ENCODE measurements at places on chromosomes 2 and 18.

DNA sequence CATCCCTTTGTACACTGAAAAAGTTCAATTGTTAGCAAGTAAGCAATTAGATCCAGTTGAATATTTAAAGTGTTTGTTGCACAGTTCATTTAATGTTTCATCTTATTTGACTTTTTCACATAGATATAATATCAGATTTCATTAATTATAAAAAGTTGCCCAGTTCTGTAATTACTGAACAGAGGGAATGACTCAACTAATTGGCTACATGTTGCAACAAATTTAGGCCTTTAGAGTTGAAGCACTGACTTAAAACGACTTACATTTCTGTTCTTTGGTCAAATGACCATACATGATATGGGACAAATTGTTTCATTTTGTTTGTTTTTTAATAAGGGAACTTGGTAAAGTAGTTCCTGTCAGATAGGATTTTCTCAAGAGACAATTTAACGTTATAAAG lies 68.5 kb upstream of the FAM117B start:
- DNase-seq: no peak

DNA sequence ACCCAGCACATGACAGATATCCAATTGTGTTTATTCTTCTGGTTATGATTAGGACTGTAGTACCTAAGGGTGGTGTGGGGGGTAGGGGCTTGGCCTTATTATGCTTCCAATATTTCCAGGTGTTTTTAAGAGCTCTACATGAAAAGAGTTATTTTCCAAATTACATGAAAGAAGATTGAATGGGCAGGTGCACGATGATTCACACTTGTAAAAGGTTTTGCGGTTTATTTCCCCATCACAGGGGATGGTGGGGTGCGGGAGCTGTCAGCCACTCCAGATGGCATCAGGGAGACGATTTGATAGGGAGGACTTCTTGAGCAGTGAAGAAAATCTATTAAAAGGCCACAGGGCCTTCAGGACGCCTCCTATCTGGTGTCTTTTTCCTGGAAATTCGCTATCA lies 15.1 kb upstream of the CCBE1 start:
- no peak for DNase-seq

DNA sequence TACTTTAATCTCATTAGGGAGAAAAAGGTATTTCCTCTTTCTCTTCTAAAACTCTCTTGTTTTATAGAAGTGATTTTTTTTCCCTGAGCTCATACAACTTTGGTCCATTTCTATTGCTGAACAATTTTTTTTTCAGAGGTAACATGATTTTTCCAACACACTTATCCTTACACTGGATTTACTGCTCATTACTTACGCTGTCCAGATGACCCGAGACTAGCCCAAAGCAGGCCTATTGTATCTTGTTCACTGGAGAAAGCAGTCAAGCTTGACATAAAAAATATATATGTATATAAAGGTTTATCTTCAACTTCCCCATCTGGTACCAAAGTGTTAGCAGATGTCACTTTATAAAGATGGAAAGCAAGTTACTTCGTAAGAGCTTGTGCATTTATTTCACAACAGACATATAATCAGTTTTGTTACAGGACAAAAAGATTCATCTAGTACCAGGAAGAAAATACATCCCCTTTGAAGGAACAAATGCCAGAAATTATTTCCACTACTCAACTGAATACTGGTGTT lies 70.4 kb upstream of the KIDINS220 start:
- no peak for DNase-seq

DNA sequence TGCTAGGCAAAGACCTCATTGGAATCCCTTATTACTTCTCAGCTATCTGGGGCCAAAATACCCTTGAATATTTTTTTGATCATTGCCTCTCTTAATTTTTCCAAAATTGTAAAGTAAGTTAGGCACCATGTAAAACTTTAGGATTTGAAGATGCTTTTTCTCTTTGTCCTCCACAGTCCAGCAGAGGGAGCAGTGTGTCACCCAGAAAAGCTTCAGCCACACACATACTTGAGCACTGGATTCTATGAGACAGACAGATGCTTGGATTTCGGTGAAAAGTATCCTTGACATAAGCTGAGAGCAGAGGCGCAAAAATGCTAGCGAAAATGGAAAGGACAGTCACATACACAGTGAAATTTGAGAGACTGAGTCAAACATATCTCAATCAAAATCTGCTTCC lies 74.7 kb upstream of the KCNJ3 start:
- DNase-seq: peak; percentile 2

GRCh38 chr2:168685600-168686451 lies 116.6 kb upstream of the NOSTRIN start:
- peak; percentile 72 for DNase-seq

DNA sequence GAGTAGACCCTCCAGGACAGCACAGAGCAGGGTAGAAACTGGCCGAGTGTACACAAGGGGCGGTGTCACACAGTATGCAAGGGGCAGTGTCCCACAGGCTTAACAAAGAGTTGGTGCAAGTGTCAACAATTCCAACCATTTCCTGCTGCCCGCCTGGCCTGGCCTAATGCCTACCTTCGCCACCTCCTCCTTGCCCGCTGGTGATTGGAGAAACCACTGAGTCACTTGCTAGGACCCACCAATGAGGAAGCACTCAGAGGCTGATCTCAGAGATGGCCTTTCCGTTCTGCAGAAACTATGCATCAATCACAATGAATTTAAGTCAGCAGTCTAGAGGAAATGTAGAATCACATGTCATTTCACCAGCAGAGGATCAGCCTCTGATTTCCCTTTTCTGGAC lies 263.3 kb upstream of the PKDCC start:
- peak; percentile 4 for DNase-seq

DNA sequence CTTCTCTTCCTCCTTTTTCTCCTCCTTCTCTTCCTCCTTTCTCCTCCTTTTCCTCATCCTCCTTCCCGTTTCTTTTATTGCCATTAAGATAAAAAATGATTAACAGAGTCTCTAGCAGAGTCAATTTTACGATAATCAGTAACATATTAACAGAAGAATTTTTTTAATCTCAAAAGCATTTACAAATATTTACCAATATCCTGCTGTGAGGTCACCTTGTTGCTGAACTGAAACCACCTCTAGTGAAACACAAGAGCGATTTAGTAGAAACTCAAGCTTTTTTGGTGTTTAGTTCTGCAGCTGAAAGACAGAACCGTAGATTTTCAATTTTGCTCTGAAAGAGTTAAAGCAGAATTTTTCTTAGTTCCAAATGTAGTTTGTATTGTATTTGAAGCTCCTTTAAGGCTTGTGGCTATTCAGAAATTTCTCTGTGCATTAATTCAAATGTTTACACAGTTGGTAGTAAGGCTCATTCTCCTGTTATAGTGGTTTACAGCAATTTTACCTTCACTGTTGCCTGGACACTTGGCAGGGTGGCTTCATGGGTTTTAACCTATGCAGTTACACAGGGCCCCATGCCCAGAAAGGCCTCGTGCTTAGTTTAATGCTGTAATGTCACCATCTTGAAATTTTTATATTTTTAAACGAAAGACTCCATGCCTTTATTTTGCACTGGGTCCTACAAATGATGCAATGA lies 1106.6 kb upstream of the FAM98A start:
- DNase-seq: no peak

DNA sequence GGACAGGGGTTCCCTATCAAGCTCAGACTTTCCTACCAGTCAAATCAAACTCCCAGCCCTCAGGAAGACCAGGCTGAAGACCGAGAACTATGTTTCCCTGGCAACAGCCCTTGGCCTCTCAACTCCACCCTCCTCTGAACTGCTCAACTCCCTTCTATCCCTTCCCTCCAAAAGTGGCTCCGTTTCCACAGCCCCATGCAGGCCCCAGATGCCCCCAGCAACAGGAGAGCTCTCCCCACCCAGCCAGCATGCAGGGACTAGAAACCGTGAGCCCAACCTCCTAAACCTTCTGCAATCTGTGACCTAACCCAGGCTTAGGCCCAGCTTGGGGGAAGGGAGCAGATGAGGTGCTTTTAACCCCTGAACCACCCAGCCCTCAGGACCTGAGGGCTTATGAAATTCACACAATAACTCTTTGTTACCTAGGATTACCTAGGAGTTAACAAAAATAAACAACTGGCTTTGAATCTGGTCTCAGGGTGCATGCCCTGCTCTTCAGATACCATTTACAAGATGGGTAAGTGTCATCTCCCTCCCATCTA lies 87.2 kb downstream of the BCL11A start:
- DNase-seq: no peak

GRCh38 chr2:46973673-46974072 lies 58.1 kb upstream of the MCFD2 start:
- DNase-seq: no peak

DNA sequence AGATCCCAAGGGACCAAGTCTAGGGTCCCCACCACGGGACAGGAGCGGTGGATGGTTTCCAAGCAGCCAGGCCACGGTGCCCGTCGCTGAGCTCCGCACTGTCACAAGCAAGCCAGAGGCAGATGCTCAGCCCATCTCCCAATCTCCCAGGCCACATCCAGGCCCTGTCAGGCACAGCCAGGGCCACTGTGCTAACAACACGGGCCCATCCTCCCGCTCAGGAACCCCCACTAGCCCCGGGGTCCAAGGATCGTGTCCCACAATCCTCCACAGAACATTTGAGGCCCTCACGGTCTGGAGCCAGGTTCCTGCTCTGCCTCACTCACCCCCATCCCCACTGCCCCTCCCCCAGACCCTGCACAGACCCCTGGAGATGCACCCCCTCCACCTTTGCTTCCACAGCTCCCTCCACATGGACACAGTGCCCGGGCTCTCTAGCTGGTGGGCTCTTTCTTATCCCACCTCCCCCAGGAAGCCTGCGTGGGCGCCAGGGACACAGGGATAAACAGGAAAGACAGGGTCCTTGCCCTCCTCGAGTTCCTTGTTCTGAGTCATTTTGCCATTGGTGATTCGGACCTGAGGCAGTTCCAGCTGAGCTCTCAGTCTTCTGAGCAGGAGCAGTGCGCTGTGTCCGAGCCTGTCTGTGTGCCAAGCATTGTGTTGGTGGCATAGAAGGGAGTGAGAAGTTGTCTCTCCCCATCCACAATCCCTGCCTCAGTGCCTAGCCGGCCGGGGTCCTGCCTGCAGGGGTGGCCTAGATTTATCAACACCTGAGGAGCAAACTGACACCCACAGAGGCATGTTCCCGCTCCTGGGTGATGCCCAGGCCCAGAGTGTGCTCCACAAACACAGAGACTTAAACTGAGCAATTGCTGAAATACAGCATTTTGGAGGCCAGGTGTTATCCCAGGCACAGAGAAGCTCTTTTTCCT lies 7.0 kb downstream of the CROCC2 start:
- no peak for DNase-seq

DNA sequence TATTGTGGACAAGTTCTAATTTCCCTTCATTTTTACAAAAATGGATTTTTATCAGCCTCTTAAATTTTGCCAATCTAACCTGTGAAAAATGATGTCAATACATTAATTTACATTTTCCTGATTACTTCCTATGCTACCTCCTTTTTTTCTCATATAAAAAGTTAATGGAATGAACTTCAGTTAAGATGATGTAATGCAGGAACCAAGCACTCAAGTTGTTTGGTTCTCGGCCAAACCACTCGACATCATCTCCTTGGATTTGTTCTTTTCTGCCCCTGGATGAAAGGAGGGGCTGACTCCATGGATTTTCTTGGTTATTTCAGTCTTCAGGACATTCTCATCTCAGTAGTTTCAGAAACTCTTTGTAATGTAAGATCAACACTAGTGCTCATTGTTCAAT lies 253.1 kb upstream of the NXPH2 start:
- no peak for DNase-seq
